ENCODE measurements at places on chromosomes 1 and 21.

GRCh38 chr1:44664730-44665370, 9.4 kb downstream of the TMEM53 start:
- no peak for DNase-seq

- DNase-seq, result no peak
Measured at GRCh38 chr1:6361124-6361775, 32.3 kb downstream of the ACOT7 start.

GRCh38 chr1:192538407-192539296, 36.9 kb upstream of the RGS1 start:
- no peak for DNase-seq

DNA sequence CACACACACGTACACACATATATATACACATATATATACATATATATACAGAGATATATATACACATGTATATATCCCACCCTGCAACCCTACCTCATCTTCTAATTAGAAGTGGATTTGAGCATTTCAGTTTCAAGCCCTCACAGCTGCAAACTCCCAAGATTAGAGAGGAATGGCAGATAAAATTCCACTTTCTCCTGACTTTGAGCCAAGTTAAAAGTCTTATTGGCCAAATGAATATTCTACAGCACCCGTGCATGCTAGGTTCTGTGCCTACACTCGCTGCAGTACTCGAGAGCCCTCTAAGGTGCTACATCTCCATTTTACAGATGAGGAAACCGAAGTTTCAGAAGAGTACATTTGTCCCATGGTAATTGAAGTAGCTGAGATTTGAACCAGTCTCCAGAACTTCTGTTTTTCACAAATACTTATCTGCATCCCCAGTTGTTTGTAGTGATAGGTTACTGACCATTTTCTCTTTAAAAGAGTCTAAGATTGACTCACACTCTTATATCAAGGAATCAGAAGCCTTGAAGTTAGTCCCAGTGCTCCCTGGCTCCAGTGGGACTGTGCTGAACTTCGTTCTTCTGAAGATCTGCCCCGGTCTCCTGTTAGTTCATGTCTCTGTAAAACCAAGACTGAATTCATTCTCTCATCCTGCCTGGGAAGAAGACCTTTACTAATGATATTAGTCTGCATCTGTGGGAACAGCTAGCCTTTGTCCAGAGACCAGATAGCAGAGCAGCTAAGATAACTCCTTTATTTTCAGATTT, 292.1 kb downstream of the TM2D1 start:
- DNase-seq, result no peak

GRCh38 chr1:100989306-100990077, 36.1 kb downstream of the DPH5 start:
- no peak for DNase-seq

DNA sequence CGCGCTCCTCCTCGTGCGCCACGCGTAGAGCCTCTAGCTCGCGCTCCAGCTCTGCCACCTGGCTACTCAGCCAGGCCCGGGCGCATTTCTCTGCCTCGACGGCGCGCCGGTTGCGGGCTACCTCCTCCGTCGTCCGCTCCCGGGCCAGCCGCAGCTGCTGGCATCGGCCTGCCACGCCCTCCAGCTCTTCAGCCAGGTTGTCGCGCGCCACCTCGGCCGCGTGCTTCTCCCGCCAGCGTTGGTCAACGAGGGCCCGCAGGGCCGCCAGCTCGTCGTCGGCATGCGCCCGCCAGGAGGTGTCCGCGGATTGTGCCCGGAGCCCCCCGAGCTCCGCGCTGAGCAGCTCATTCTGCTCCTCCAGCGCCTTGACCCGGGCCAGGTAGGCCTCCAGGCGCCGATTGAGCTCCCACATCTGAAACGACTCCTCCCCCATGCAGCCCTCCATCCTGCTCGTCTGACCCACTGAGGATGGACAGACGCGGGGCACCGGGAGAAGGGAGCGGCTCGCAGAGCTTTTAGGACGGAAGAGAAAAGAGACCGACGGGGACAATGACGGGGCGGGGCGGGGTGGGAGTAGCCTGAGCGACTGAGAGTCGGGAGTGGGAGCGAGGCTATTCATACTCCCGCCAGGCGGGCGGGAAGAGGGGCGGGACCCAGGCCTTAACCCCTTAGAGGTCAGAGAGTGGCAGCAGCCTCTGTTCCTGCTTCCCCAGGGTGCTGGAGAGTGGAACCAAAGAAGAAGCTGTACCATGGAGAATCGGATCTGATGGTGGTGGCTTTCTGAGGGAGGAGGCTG, at the start of gene NES:
Gene NES, minus strand, starts transcription at position 588 of the 796 bp plus-strand sequence. Its CDS starts 143 bp downstream, at position 445.
- DNase-seq, result no peak

DNA sequence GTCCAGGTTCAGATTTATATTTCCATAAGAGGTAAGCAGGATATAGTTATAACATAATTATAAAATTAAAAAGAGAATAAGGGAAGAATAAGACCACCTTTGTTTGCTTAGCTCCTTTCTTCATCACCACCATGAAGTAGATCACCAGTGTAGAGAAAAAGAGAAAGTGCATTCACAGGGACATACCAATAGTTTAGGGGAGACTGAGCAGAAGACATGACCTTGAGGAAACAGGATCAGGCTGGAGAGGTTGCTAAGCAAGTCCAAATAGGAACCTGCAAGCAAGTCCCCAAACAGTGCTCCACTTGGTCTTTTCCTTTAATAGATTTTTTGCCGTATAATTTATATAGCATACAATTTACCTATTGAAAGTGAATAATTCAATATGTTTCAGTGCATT, 63.0 kb downstream of the KCNT2 start:
- no peak for DNase-seq

- DNase-seq, result no peak
Measured at GRCh38 chr1:9787702-9788101, 36.1 kb downstream of the CLSTN1 start.

DNA sequence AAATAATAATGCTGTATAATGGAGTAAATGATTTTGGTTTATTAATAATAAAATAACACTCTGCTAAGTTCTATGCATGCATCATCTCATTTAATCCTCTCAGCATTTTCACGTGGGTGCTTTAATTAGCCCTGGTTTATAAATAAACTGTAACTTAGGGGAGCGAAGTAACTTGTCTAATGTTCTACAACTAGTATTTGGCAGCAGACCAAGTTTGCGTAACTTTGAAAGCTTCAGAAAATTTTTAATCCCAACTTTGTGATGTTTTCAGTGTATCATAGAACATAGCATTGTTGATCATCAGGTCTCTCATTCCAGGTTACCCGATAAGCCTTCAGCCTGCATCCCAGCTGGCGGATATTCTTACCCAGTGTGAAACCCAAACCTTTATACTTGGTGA, 322.4 kb upstream of the SGIP1 start:
- DNase-seq, result no peak

DNA sequence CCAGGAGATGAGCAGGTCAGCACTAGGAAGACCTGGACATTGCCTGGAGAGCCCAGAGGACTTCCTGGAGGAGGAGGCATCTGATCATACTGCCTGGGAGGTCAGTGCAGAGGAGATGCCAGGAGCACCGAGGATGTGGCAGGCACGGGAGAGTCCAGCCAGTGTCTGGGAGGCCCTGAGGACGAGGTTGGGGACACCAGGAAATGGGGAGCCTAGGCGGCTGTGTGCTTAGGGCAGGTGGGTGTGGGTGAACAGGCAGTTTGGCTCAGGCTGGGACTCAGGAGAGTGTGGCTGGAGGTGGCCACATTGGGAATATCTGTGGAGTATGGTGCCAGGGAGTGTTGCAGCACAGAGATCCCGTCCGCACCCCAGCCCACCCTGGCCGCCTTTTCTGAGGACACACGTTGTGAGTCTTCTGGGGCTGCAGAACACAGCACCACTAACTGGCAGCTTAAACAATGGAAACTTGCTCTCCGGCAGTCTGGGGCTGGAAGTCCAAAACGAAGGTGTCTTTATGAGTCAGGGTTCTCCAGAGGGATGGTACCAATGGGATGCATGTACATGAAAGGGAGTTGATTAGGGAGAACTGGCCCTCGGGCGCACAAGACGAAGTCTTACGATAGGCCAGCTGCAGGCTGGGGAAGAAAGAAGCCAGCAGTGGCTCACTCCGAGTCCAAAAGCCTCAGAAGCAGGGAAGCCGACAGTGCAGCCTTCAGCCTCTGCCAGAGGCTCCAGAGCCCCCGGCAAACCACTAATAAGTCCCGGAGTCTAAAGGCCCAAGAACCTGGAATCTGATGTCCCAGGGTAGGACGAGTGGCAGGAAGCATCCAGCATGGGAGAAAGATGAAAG, 58.0 kb downstream of the FAAP20 start:
- no peak for DNase-seq

Data from SW 1271 (cell line).